ENCODE measurements at places on chromosomes 5 and 9.

- no peak for DNase-seq
Measured at GRCh38 chr5:138275379-138275782, 960 bp upstream of the GFRA3 start.

GRCh38 chr5:3993856-3994473 lies 398.3 kb downstream of the IRX1 start:
- DNase-seq = no peak

DNA sequence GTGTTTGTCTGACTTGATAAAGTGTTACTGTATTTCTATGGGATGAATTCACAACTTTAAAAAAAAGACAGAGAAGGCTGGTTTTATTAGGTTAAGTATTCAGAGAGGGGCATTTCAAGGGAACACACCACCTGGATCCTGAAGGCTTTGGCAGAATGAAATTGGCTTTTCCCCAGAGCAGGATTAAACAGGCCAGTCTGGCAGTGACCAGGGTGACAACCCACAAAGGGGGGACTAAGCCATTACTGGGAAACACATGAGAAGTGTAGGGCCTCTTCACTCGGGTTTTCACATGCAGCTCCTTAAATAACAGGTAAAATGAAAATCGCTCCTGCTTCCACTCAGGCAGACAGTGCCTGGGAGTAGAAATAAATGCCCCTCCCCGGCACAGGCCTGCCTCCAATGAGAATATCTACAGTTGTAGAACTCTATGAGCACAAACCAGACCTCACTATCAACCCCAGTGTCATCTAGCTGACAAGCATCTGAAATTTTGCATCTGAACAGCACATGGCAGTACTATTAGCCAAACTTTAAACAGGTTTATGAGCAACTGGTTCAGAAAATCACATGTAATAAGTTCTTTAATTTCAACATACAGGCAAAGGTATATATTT lies 85.8 kb downstream of the LHFPL2 start:
- DNase-seq = no peak

DNA sequence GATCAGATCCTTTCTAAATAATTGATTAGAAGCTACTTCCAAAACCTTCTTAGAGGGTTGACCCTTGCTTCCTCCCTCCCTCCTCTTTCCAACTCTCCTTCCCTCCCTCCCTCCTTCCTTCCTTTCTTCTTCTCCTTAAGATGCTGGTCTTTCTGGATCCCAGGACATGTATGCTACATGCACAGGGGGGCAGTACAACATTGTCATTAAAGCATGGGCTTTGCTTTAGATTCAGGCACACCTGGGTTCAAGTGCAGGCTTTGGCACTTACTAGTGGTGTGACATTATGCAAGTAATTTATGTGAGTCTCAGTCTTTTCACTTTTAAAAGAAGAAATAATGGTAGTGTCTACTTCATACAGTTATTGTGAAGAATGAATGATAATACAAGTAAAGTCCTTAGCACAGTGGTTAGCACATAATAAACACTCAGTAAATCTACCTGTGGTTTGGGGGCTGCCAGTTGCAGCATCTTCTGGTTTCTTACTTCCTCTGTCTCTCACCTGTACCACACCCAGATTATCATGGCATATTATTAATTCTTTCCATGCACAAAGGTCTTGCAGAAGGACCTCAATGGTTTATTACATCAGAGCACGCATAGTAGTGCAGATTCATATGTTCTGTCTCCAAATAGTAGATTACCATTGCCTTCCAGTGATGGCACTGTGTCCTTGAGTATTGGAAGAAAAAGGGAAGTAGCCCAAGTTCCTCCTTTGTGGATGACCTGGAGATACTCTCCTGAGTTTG lies 154.1 kb downstream of the ARHGAP26 start:
- DNase-seq = no peak

DNA sequence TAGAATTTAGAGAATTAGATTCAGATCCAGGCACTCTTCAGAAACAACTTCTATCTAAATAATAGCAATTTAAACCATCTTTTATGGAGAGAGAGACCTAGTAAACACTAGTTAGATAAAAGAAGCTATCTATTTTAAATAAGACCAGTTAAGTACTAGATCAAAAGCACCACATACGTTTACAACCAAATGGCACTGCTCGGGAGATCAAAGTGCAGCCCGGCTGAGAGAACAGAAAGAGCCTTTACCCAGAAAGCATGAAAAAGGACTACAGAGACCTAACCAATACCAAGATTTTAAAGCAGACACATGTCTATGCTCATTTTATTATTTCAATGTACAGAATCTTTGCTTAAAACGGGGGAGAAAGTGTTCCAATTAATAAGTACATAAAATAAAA lies 30.8 kb downstream of the LIX1 start:
- no peak for DNase-seq

DNA sequence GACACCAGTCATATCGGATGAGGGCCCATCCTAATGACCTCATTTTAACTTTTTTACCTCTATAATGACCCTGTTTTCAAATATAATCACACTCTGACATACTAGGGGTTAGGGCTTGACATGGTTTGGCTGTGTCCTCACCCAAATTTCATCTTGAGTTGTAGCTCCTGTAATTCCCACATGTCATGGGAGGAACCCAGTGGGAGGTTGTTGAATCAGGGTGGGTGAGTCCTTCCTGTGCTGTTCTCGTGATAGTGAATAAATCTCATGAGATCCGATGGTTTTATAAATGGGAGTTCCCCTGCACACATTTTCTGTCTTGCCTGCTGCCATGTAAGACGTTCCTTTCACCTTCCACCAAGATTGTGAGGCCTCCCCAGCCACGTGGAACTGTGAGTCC lies 71.8 kb downstream of the THBS4 start:
- no peak for DNase-seq

DNA sequence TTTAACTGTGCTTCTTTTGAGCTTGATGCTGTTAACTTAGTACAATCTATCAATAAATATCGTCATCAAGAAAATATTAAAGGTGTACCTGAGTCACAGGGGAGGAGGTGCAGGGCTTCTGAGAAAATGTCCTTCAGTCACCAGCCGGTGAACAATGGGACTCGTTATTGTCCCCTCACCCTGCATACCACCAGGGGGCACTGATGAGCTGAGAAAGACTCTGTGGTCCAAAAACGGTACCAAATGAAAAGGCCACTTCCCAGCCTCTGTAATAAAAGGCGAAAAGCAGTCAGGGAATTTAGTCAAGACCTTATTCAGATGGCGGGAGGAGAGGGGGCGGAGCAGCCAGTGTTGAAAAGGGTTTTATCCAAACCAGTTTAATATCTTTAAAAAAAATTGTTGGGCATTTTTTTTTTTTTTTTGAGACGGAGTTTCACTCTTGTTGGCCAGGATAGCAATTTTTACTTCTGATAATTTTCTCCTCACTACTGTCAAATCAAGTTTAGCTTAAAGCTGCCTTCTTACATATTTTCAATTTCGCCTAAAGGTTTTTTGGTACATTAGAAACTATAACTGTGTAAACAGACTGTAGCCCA lies 271.9 kb upstream of the ADAMTS16 start:
- DNase-seq = no peak

GRCh38 chr9:74458832-74459231 lies 38.3 kb upstream of the RORB start:
- DNase-seq = no peak

GRCh38 chr9:90325913-90326653 lies 316.5 kb downstream of the DIRAS2 start:
- no peak for DNase-seq

GRCh38 chr5:58452566-58453258 lies 7.2 kb downstream of the PLK2 start:
- no peak for DNase-seq

DNA sequence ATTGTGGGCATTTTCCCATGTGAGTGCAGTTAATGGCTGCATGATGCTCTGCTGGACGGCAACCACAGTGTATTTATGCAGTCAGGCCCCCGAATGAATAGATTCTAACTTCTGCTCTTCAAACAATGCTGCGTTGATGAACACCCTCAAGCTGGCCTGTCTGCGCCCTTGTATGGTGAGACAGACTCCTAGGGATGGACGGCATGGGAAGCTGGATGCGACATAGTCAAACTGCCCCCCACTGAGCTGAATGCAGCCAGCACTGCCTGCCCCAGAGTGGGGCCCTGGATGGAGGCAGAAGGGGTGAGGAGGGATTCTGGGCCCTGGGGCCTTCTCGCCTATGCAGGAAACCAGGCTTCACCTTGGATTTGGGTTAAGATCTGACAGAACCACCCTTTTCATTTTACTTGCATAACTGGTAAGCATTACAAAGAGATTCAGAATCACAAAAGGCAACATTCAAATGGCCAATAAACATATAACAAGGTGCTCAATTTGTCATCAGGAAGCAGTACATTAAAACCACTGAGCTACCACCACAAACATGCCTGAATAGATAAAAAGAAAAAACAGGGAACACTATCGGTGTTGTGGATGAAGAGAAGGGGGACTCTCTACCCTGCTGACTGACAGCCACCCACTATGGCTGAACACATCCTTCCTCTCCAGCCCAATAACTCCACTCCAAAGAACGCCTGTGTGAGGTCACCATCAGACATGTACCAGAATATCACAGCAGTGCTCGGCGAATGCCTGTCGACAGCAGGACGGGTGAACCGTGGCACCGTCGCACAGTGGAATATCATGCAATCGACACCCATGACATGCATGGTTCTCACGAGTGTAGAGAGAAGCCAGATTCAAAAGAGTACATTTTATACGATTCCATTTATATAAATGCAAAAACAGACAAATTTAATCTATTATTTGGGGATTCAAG lies 79.1 kb downstream of the RAPGEF1 start:
- no peak for DNase-seq

DNA sequence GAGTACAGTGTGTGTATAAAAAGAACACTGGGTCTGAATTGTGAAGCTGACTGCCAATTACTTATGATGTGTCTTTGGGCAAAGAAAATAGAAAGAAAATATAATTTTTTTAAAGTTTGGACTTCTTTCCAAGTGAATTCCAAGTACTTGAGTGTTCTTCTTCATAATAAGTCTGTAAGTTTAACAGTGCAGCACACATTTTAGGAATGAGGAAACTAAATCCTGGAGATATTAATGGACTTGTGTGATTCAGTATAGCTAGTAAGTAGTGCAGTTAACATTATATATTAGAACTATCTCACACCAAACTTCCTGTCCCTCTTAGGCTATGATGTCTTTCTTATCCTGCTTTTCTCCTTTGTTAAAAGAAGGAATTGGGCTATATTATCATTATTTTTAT lies 1953.8 kb downstream of the MAT2B start:
- DNase-seq = no peak

- DNase-seq = no peak
Measured at GRCh38 chr5:67019065-67019845, 177.3 kb downstream of the CD180 start.

- DNase-seq = no peak
Measured at GRCh38 chr5:134824681-134825080, 21.1 kb upstream of the C5orf24 start.

Data from T-helper 2 cell (primary cell).